Activated T-cell treated with anti-CD3 and anti-CD28 coated beads, Interleukin-2, amount 50 U/mL, for 4 hours (primary cell): ENCODE measurements at places on chromosomes 2 and 18.

- no peak for DNase-seq
Measured at GRCh38 chr2:96604104-96604503, 34.0 kb downstream of the KANSL3 start.

DNA sequence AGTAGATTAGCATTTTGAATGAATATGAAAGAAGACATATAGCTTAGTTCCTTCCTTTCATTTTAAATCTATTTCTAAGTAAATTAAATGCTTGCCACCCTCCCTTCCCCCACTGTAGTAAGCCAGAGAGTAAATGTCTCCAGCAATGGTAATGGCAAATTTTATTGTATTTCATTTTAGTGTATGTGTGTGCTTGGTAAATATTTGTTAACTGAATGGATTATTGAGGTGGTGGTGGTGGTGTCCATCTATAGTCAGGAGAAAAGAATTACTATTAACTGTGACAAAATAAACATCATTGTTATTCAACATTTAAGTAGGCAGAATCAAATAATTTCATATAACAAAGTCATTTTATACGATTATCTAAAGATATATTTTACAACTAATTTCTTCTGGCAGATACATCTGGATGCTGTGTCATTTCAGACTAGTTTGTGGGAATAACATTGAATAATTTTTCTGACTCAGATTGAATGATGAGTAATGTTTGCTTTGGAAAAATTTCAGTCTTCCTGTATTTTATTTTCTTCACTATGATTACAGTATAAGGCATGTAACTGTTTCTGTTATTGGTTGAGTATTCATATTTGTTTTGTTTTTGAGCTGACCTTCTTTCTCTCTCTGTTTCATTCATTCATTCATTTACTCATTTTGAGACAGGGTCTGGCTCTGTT is 18.3 kb downstream of the ASXL3 start:
- no peak for DNase-seq

- no peak for DNase-seq
Measured at GRCh38 chr2:17160594-17160993, 357.6 kb downstream of the RAD51AP2 start.

DNA sequence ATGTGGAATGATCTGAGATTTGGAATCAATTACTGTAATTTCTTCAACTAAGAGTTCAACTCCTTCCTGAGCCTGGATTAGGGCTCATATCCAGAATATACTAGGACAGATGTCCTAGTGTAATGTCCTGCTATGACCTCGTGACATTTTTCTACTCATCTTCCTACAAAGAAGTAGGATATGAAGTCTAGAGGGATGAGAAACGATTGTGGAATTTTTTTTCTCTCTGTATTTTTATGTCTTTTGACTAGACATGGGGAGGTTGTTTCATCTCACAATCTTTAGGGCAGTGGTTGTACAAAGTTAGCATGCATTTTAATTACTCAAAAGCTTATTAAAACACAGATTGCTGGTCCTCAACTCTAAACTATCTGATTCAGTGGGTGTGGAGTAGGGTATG is 203.0 kb downstream of the PARD3B start:
- DNase-seq: no peak

DNA sequence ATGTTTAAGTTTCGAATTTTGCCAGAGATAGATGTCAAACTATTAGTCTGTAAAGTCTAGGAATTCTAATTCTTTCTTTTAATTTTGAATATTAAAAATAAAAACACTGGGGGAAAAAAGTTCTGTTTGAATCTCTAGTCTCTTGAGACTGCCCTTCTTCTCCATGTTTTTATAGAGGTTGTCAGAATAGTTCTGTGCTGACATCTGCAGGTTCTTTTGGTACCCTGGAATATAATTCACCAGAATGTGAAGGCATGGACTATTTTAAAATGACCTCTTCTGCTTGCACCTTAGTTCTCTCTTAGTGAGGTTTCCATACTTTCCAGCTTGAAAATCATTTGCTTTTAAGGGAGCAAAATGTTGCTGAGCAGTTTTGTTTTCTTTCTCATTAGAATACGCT is 121.0 kb upstream of the MSTN start:
- DNase-seq: no peak

DNA sequence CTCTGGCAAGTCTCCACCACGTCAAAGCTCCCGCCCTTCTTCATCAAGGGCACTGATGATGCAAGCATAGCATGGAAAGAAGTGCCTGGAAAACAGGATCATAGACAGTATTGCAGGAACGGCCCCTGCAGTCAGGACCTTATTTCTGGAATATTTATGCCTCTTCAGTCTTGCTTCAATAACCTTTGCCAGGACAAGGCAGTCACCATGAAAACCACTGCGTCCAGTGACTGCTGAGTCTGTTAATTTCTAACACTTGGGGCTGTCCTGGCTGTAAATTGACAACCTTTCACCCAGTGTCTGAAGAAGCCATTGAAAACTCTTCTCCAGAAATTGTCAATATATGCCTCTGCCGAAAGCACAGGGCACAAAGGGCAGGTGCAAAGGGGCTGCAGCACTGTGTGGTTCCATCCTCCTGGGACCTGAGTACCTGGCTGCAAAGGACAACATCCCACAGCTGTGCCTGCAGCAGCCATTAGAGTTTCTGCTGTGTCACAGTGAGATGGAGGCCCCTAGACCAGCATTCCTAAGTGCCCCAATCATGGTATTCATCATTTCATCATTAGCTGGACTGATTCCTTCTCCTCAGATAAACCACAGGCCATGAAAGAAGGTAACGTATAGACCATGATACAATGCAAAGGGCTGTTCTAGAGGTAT is 819.6 kb downstream of the RNF144A start:
- DNase-seq: no peak

- DNase-seq: no peak
Measured at GRCh38 chr18:23977719-23978483, 36.7 kb upstream of the TTC39C start.

DNA sequence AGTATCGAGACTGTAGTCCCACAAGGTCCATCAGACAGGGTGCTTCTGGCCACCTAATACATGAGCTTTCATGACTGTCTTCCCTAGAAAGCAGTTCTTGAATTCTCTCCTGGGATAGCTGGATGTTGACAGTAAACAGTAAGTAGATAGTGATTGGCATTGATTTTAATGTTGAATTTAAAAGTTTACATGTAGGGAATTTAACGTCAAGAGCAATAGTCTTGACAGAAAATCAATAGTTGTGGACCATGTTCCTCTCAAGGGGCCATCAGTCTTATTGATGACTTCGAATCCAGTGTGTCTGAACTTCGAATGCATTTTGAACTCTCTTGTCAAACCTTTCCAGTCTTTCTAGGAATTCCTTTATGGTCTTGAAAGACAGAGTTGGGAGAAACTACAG is 63.9 kb downstream of the ITGB1BP1 start:
- DNase-seq: no peak

DNA sequence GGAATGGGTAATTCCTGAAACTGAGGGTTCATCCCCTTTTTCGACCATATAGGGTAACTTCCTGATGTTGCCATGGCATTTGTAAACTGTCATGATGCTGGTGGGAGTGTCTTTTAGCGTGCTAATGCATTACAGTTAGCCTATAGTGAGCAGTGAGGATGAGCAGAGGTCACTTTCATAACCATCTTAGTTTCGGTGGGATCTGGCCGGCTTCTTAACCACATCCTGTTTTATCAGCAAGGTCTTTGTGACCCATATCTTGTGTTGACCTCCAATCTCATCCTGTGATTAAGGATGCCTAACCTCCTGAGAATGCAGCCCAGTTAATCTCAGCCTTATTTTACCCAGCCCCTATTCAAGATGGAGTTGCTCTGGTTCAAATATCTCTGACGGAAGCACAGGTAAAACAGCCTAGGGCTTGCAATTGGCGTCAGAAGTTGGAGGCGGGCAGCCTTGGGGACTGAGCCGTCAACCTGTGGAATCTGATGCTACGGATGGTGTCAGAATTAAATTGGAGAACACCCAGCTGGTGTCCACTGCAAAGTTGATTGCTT is 19.5 kb downstream of the RALBP1 start:
- DNase-seq: no peak

DNA sequence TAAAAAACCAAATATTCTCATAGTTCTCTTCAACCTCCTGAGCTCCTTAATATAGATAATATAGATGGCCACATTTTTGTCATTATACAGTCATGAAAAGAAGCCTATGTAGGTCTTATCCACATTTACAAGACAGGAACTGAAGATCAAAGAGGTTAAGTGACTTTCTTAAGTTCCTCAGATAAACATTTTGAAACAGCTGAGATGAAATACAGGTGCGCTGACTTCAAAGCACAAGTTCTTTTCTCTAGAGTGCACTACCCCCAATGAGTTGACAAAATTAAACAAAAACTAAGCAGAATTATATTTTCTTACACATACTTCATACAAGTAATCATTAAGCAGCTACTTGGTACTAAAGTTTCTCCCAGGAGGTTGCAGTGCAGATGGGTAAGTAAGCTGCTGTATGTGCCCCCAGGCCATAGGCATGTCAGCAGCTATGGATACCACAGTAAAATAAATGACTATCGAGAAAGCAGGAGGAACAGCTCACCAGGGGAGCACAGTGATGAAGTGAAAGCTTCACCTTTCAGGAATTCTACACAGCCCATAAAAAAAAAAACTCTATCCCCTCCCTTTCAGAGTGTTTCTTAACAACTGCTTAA is 199.8 kb downstream of the DPP10 start:
- DNase-seq: no peak

- DNase-seq: no peak
Measured at GRCh38 chr18:11747286-11747685, 58.2 kb downstream of the GNAL start.

- no peak for DNase-seq
Measured at GRCh38 chr2:135732561-135732960, 9.1 kb upstream of the UBXN4 start.

- DNase-seq: no peak
Measured at GRCh38 chr2:15908371-15908770, 32.0 kb upstream of the MYCN start.

- DNase-seq: peak; percentile 14
Measured at GRCh38 chr2:444937-445884, 157.3 kb upstream of the ALKAL2 start.

- no peak for DNase-seq
Measured at GRCh38 chr2:146392631-146393030, 1452.2 kb upstream of the ACVR2A start.

DNA sequence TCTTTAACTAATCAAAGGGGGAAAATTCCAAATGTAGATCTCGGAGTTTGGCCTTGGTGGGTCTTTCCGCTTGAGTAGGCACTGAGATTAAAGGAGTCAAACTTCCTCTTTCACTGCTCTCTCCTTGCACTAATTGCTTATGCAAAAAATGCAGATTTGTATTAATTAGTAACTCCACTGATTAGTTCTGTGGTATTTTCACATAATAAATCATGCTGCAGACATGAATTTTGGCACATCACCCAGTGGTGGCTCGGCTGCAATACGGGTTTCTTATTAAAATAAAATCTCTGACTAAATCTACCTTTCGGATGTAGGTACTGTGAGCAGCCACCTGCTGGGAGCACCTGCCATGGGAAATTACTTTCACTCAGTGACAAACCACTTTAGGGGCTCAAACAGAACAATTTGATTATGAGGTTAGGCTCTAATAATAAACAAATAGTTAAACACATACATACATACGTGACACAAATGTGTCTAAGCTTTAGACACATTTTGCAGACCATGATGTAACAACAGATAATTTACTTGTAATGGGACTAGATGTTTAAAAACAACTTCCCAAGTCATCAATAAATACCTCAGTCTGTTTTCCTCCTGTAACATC is 6.4 kb upstream of the NEUROD1 start:
- DNase-seq: no peak

GRCh38 chr2:180999274-180999964 is 19.0 kb downstream of the UBE2E3 start:
- no peak for DNase-seq

DNA sequence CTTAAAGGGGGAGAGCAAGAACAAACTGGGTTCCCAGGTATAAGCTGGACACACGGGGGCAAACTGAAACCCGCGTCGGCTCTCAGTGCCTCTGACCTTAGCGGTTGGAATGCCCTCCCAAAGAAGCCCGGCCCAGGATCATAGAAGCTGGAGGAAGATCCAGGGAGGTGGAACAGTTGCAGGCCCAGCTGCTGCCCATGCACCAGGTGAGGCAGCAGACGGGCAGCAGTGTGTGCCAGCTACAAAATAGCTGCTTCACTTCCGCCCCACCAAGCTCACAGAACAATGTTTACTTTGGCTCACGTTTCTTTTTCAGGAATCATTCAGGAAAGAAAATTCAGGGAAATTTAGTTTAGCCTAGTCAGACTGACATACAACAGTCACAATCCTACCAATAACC is 3.9 kb upstream of the ERMN start:
- DNase-seq: no peak

DNA sequence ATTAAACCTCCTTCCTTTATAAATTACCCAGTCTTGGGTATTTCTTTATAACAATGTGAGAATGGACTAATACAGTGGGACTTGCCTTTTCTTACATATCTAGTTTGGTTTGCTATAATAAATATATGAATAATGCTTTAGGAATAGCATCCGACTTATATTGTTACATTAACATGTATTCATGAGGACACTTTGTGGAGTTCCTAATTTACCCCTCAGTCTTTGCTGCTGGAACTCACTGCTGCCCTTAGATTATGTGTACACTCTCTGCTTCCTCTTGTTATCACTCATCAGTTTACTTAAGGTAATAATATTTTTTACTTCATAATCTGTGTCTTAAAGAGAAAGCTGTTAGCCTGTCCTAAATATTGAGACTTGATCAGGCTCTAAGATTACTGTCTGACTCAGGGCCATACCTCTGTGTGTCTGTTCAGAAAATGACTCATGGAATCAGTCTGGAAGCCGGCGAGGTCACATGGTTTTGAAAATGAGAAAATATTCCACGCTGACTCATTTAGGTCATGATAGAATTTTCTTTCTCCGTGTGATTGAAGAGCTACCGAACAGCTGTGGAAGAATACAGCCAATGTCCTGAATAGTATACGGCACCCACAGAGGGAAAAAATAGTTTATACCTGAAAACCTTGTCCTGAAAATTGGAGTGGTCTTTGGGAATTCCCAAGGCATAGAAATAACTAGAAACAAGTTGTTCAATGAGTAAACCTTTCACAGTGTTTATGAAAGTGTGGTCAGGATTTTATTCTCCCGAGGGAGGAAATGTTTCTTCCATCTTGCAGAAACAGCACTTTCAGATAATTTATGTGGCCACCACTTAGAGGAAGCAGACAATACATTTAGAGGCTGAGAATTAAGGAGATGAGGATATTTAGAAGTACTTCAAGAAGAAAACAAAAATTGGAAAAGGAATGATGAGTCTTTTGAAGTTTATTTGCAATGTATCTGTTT is 156.4 kb downstream of the DSEL start:
- DNase-seq: peak; percentile 11

- DNase-seq: peak; percentile 9
Measured at GRCh38 chr2:222903234-222904220, 42.7 kb downstream of the ACSL3 start.

GRCh38 chr2:141534666-141535362 is 596.0 kb downstream of the LRP1B start:
- no peak for DNase-seq
